Activated CD8-positive, alpha-beta T cell treated with anti-CD3 and anti-CD28 coated beads for 36 hours (primary cell): ENCODE measurements at places on chromosomes 7 and 10.

- peak; percentile 81 for DNase-seq
These were observed 27.7 kb downstream of the BTBD16 start for GRCh38 chr10:122298598-122299301.

- DNase-seq, result peak; percentile 26
These were observed 230.4 kb downstream of the USP6NL start for GRCh38 chr10:11381023-11381422.

DNA sequence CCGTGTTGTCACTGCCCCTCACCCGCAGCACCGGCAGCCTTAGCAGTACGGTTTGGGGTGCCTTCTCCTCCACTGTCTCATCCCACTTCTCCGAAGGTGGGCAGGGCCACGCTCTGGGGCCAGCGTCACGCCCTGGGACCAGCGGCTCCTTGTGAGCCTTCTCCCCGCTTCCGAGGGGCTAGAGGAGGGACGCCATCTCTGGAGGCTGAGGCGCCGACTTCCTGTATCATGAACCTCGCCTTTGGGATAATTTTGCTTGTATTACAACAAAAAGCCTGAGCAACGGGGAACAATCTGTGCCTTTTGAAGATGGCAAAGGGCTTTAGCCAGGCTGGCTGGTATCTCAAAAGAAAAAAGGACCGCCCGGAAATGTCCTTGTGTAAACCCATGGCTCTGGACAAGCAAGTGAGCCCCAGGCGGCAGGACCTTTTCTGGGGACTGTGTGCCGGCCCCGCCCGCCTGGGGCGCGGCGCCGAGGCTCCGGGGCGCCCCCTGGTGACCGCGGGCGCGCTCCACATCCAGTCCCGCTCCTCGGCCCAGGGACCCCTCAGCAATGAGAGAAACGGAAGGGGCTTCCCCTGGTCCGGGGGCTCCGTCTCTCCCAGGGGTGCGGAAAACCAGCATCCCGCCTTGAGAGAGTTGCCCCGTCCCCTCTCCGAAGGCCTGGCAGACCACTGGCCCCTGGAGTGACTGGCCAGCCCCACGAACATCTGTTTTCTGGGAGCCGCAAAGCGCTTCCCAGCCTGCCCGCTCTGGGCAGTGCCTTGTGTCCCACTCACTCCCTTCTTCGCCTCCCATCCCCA lies 3.8 kb downstream of the DEPP1 start:
- peak; percentile 68 for DNase-seq

GRCh38 chr7:129544700-129545099 lies 42.4 kb downstream of the SMKR1 start:
- DNase-seq, result no peak

- DNase-seq, result no peak
These were observed 4.2 kb downstream of the MNX1 start for GRCh38 chr7:157006205-157006747.
